ENCODE measurements at places on chromosomes 12 and 14. TPM values are rescaled to one million over a fixed set of nuclear protein-coding genes. Genes with fewer than 3 reads are reported as not detected.

GRCh38 chr12:48420039-48420775 lies 52.2 kb upstream of the ANP32D start:
- no peak overlapping the region for H3K4me3 ChIP-seq
- H3K4me1 ChIP-seq = no peaks in the 10 kb centered on the region
- H3K27ac ChIP-seq = no peak overlapping the region
- H3K27me3 ChIP-seq = no peaks in the 10 kb centered on the region
- no peak for DNase-seq

DNA sequence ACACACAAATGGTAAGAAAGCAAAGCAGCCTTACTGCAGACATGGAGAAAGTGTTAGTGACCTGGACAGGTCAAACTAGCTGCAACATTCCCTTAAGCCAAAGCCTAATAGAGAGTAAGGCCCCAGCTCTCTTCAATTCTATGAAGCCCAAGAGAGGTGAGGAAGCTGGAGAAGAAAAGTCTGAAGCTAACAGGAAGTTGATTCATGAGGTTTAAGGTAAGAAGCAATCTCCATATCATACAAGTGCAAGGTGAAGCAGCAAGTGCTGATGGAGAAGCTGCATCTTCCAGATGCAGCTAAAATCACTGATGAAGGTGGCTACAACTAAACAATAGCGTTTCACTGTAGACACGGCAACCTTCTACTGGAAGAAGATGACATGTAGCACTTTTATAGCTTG lies 53.5 kb downstream of the PPP1R12A start:
- DNase-seq = no peak
- no peak overlapping the region for H3K27ac ChIP-seq
- H3K27me3 ChIP-seq = no peaks in the 10 kb centered on the region
- H3K36me3 ChIP-seq = no peaks in the 10 kb centered on the region
- H3K4me3 ChIP-seq = no peak overlapping the region
- H3K4me1 ChIP-seq = no peaks in the 10 kb centered on the region

DNA sequence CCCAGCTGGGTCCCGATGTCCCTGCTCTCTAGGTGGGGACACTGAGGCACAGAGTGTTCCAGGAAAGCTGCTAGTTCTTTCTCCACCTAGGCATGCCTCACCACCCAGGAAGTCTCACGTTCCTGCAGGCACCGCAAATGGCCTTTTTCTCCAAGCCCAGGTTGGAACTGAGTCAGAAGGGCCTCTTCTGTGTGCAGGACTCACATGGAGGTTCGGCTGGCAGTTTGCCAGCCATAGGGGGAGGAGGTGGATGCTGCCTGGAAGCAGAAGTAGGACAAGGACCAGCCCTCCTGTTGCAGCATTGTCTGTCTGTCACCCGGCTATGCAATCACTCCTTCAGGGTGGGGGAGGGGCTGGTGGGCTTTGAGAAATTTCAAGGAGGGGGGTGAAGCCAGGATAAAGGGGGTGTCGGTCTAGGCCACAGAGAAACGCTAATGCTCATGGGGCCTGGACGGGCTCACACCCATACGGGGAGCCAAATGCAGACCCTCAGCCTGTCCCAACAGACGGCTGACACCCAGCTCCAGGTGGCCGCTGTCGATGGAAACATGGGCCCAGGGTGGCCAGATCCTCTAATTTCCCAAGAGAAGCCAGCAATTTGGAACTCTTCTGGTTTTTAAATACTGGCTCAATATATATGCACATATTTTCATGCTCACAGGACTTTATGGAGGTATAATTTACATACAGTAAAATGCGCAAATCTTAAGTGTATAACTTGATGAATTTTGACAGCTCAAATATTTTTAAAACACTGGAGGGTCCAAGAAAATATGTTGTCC lies 120.5 kb downstream of the PHETA1 start:
- H3K4me1 ChIP-seq = no peaks in the 10 kb centered on the region
- H3K4me3 ChIP-seq = no peak overlapping the region
- no peaks in the 10 kb centered on the region for H3K36me3 ChIP-seq
- no peak overlapping the region for H3K27ac ChIP-seq
- no peaks in the 10 kb centered on the region for H3K27me3 ChIP-seq
- DNase-seq = no peak

SIRT4 gene
- 4.1 TPM for total RNA-seq

DNA sequence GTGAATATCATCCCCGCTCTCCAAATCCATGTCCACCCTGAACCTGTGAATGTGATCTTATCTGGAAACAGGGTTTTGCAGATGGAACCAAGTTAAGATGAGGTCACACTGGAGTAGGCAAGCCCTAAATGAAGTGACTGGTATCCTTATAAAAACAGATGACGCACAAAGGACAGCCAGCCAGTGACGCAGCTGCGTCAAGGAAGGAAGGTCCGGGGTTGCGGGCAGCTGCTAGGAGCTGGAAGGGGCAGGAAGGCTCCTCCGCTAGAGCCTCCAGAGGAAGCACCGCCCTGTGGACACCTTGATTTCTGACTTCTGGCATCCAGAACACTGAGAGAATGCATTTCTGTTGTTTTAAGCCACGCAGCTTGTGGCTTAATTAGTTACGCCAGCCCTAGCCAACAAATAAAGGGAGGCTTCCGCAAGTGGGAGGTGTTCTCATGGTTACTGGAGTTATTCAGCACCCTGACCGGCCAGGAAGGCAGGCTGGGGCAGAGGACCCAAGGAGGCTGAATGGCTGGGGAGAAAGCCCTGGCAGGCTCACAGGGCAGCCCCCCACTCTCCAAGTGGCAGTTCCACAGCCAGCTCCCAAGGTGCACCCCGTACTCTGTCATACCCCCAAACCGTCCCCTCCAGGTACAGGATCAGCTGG lies 127.6 kb upstream of the NCOR2 start:
- H3K36me3 ChIP-seq = no peaks in the 10 kb centered on the region
- no peak overlapping the region for H3K4me3 ChIP-seq
- H3K27ac ChIP-seq = no peak overlapping the region
- H3K4me1 ChIP-seq = no peaks in the 10 kb centered on the region
- DNase-seq = no peak

- DNase-seq = peak; percentile 89
- no peaks in the 10 kb centered on the region for H3K36me3 ChIP-seq
- peak overlapping the region; percentile 95 for H3K27ac ChIP-seq
- no peaks in the 10 kb centered on the region for H3K4me1 ChIP-seq
- no peaks in the 10 kb centered on the region for H3K27me3 ChIP-seq
These were observed 3.8 kb upstream of the SDSL start for GRCh38 chr12:113418213-113418879.

LRFN5 gene
- total RNA-seq = not detected

DNA sequence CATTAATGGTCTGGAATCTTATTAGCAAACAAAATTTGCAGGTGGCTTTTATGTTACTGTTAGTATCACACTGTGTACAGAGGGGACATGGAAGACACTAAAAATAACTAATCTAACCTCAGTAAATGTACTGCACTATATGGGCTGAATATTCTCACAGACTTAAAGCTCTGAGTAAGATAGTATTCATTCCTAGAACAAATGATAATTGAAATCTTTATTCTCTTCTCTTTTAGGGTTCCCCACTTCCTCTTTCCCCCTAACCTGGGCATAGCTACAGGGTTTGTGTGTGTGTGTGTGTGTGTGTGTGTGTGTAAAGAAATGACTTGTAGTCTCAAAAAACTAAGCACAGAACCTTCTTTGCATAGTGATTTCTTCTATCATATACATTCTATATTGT lies 21.4 kb upstream of the HECTD1 start:
- no peak overlapping the region for H3K4me3 ChIP-seq
- peak overlapping the region; percentile 76 for H3K27ac ChIP-seq
- no peaks in the 10 kb centered on the region for H3K27me3 ChIP-seq
- no peak for DNase-seq

GRCh38 chr14:71141701-71142374 lies 234.6 kb downstream of the PCNX1 start:
- H3K27ac ChIP-seq = no peak overlapping the region
- no peaks in the 10 kb centered on the region for H3K27me3 ChIP-seq
- DNase-seq = no peak
- no peaks in the 10 kb centered on the region for H3K36me3 ChIP-seq

DNA sequence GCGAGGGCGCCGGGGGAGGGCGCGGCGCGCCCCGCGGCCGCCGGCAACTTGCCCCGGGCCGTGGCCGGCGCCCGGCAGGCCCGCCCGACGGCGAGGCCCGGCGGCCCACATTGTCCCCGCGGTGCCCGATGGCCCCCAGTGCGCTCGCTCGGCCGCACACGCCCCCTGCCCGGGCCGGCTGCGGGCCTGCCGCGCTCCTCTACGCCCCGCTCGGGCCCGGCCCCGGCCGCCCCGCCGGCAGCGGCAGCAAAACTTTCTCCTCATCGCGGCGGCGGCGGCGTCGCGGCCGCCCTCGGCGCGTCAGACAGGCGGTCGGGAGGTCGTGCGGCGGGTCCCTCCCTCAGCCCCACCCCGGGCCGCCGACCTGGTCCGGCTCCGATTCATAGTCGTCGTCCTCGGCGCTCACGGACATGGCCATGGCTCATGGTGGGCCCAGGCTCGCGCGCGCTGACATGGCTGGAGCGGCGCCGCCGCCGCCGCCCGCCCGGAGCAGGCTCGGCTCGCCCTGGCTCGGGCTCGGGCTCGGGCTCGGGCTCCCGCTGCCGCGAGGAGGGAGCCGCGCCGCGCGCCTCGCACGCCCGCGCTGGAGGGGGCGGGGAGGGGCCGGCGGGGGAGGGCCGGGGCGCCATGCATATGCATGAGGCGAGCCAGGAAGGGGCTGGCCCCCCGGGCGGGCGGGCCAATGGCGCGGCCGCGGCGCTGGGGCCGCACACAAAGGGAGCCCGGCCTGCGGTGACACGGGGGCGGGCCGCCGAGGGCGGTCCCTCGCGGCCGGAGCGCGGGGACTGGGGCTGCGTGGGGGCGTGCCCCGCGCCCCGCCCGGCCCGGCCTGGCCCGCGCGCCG lies 67.1 kb downstream of the RNF34 start:
- no peak overlapping the region for H3K27ac ChIP-seq
- H3K27me3 ChIP-seq = no peaks in the 10 kb centered on the region
- DNase-seq = peak; percentile 94
- no peaks in the 10 kb centered on the region for H3K36me3 ChIP-seq
- H3K4me1 ChIP-seq = no peaks in the 10 kb centered on the region
- peak overlapping the region; percentile 68 for H3K4me3 ChIP-seq

DNA sequence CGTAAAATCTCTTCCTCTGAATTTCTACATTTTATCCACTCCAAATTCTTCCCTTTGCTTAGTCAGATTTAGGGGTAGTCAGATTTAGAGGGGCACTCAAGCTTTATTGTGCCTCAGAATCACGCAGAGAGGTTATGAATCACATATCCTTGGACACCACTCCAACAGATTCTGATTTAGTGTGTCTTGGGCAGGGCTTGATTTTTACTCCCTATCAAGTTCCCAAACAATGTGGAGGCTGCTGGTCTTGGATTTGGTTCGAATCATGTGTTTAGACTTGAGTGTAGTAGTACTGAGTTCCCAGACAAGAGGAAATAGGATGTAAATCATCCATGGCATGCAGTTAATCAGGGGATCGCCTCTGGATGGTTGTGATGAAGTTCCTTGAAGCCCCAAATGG lies 298.1 kb upstream of the CLEC14A start:
- no peaks in the 10 kb centered on the region for H3K4me1 ChIP-seq
- no peak overlapping the region for H3K27ac ChIP-seq
- no peak overlapping the region for H3K4me3 ChIP-seq
- DNase-seq = no peak
- H3K27me3 ChIP-seq = no peaks in the 10 kb centered on the region
- H3K36me3 ChIP-seq = no peaks in the 10 kb centered on the region

DNA sequence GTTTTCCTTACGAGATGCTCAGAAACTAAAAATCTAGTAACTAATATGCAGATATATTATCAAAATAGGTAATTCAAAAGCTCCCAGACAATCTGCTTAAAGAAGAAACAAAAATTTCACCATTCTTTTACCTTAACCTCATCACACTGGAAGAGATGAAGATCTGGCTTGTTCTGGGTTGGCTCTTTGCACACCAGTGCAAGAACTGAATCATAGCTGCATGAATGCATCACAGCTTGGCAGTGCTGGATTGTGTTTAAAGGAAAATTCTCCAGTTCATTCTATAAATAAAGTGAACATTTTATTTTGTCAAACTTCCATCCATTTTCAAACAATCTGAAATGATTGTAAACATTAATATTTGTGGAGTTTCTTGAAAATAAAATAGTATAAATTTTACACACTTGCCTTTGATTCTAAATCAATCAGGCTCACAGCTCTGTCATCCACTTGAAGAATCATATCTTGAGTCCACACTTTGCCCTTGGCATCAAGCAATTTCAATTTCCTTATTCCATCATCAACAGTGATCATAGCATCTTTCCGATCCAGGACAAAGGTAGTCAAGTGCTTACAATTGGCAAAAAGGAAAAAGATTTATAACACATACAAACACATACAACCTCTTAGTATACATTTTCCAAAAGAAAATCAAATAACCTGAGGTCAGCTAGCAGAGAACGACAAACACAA lies 119.8 kb downstream of the EPS8 start:
- no peaks in the 10 kb centered on the region for H3K4me1 ChIP-seq
- no peaks in the 10 kb centered on the region for H3K36me3 ChIP-seq
- no peak for DNase-seq
- no peak overlapping the region for H3K4me3 ChIP-seq
- no peak overlapping the region for H3K27ac ChIP-seq
- no peaks in the 10 kb centered on the region for H3K27me3 ChIP-seq

DNA sequence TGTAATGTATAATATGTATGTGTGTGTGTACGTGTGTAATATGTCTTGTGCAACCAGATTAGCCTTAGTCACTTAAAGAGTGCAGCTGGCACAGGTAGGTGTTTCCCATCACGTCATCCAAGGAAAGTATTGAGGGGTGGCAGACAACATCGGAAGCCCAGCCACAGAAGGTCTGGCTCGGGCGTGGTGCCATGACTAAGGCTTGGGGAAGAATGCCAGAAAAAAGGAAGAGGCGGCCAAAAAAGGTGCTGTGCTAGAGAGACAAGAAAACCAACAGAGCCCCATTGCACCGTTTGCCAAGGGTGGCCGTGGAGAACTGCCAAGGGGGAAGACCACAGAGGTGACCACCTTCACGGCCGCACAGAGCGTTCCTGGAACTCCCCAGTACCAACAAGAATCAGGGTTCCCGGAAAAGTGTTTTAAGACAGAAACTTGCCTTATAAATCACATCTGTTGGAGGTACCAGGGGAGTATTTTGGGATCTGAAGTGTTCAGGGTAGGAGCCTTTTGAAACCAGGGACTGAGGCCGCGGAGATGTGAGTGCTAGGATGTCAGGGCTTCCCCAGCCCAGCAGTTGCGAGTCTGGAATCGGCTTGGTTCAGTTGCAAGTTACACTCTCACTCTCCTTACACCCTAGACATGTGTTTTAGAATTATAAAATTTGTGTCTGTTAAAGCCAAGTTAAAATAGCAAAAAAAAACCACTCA lies 131.2 kb upstream of the DYRK2 start:
- no peak for DNase-seq
- H3K27me3 ChIP-seq = no peaks in the 10 kb centered on the region
- no peaks in the 10 kb centered on the region for H3K36me3 ChIP-seq
- H3K27ac ChIP-seq = no peak overlapping the region

All from right lobe of liver (tissue), 6 donors.